CD4-positive, alpha-beta T cell treated with Interleukin-4 for 4 hours (primary cell): ENCODE measurements at places on chromosomes 2 and 18.

DNA sequence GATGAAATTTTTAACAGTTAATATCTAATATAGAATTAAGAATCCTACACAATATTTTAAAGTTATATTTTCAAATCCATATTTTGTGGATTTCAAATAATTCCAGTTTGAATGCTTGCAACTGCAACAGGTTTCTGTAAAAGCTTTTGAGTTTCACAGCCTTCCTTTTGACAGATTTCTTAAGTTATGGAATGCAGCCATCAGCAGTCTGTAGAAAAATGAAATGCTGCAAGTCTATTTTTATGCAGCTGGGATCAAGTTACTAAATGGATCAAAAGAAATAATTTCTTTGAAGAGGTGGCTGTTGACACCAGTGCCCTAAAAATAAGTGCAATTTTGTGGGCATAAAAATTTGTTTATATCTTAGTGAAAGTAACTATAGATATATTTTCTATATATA is 657.2 kb downstream of the NRXN1 start:
- DNase-seq: no peak

- peak; percentile 47 for DNase-seq
Observed at GRCh38 chr18:79988071-79988450, 302 bp downstream of the TXNL4A start.

DNA sequence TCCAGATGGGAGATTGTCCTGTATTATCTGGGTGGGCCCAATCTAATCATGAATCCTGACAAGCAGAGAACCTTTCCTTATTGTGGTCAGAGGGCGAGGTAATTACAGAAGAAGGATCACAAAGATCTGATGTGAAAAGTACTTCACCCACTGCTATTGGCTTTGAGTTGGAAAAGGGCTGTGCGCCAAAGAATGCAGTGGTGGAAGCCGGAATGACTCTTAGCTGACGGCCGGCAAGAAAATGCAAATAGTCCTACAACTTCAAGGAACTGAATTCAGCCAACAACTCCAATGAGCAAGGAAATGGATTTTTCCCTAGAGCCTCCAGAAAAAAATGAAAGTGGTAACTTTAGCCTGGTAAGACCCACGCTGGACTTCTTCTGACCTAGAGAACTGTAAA is 67.3 kb downstream of the CTNNA2 start:
- no peak for DNase-seq

GRCh38 chr18:62979176-62979575 is 263.8 kb downstream of the PHLPP1 start:
- DNase-seq: no peak

GRCh38 chr2:102520009-102520408 is 47.0 kb downstream of the SLC9A4 start:
- DNase-seq: no peak

DNA sequence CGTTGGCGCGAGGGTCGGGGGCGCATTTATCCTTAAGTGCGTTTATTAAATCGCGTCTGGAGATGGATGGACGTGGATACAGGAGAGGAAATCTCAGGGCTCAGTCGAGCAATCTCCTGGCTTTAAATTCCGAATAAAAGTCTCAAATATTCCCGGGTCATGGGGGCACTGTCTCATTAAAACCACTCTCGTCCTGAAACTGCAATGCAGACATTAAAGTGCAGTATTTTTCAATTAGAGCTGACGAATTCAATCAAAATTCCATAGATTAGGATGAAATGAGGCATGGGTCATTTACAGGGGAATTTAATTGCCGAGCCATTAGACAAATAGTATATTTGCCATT is 10.7 kb upstream of the GBX2 start:
- DNase-seq: no peak

- DNase-seq: no peak
Observed at GRCh38 chr2:53939656-53940055, 31.1 kb downstream of the PSME4 start.

- DNase-seq: no peak
Observed at GRCh38 chr2:213065583-213066442, 85.6 kb downstream of the IKZF2 start.

DNA sequence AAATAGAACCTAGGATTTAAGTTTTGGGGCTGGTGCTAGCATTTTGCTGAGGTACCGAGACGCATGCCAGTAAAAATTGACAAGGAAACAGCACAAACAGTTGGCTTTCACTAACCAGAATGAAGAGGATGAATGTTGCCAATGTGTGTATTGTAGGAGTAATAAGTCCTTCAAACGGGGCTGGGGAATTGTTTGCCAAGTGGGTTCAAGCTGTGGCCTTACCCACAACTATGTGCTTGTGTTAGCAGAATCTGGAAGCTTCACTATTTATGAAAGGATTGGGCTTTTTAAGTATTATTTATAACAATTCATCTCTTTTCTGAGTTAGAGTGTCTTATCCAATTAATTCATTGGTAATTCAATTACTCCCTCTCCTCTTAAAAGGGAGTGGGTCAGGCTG is 15.0 kb upstream of the KIF5C start:
- no peak for DNase-seq

GRCh38 chr18:35117951-35118411 is 76.8 kb downstream of the MAPRE2 start:
- no peak for DNase-seq

DNA sequence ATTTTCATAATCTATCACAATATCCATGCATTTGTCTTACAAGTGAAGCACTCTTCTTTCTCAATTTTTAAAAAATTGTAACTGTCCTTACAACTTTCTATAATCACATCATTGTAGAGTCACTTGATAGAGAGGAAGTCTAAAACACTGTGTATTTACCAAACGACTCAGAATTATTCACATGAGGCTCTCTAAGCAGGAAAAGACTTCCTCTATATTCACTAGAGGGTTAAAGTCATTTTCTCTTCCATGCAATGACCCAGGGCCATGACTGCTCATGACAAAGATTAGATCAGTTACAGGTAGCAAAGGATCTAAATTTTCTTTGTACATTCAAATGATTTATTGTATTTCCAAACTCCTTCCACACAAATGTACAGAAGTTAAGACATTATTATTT is 9.0 kb upstream of the SLC1A4 start:
- DNase-seq: no peak

DNA sequence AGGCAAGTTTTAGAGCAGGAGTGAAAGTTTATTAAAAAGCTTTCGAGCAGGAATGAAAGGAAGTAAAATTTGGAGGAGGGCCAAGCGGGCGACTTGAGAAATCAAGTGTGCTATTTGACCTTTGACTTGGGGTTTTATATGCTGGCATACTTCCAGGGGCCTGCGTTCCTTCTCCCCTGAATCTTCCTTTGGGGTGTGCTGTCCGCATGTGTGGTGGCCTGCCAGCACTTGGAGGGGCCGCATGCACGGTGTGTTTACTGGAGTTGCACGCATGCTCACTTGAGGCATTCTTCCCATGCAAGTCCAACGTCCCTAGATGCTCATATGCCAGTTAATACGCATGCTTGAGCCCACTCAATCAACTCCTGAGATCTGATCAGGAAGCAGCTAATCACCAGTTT is 78.3 kb upstream of the MAP4K4 start:
- DNase-seq: no peak

GRCh38 chr2:9139491-9140443 is 66.8 kb upstream of the ASAP2 start:
- peak; percentile 34 for DNase-seq

- DNase-seq: no peak
Observed at GRCh38 chr18:8860845-8861642, 155.7 kb downstream of the MTCL1 start.

DNA sequence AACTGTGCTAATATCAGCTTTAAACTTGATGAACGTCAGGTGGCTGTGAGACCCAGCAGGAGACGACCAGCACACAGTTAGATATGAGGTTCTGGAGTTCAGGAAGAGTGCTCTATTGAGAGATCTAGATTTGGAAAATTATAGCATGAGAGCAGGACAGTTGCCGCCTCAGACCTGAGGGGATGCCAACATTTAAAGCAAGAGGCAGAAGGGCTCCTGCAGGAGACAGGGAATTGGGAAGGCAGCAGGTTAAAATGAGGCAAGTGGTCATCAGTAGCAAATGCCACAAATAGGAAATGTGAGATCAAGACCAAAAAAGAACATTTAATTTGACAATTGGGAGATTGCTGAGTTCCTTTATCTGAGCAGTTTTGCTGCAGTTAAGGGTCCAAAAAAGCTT is 471.9 kb downstream of the TGIF1 start:
- no peak for DNase-seq

GRCh38 chr2:140737006-140737405 is 1393.8 kb downstream of the LRP1B start:
- no peak for DNase-seq
